ENCODE measurements at places on chromosomes 2 and 18.

GRCh38 chr2:67842375-67842959 lies 220.3 kb downstream of the C1D start:
- no peak for DNase-seq

DNA sequence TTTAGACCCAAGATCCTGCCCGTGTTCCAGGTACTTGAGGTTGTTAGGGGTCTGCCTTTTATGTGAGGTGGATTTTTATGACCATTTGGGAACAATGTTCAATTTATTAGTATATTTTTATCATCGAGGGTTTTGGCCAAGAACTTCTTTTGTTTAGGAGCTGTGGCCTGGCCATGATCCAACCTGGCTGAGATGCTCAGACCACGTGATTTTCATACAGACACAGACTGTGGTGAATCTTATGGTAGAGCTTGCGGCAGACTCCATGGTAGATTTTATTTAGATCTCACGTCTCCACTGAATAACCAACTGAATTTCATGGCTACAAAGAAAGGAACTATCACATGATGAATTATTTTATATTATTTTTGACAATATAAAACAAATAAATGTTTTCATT lies 405.5 kb upstream of the VWC2L start:
- DNase-seq: no peak

GRCh38 chr2:167692936-167693335 lies 554.5 kb downstream of the STK39 start:
- DNase-seq: no peak

DNA sequence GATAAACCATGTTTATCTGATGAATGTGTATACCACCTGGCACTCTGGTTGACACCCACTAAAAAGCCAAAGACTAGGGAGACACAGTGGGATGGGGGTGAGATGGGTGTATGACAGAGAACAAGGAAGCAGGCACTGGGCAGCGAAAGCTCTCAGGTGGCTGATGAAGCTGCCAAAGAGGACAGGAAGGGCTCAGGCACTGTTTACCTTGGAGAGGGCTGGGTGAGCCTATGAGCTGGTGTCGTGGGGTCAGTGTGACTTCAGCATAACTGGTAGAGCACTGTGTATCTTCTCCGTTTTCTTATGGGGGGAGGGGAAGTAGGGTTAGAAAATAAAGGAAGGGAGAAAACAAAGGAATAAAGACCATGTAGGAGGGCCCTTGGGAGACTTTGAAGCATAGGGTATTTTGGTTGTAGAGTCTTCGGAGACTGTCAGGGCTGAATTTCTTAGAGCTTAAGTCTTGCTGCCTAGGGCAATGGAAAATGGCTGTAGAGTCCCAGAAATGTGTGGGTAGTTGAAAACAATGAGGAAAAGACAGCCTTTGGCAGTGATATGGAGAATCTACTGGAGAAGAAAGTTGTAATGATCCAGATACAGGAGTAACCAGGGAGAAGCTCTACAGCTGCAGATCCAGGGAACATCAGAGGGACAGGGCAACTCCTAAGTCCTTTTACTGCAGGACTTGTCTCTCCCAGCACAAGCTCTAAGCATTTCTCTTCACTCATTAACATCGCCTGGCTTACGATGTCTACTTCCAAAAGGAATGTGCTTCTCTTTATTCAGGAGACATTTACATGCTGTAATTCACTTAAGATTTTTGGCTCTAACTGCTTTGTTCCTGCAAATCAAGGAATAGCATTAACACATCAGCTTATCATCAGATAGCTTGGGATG lies 120.0 kb downstream of the AQP4 start:
- DNase-seq: no peak

GRCh38 chr2:70730730-70731129 lies 37.3 kb downstream of the ADD2 start:
- no peak for DNase-seq

DNA sequence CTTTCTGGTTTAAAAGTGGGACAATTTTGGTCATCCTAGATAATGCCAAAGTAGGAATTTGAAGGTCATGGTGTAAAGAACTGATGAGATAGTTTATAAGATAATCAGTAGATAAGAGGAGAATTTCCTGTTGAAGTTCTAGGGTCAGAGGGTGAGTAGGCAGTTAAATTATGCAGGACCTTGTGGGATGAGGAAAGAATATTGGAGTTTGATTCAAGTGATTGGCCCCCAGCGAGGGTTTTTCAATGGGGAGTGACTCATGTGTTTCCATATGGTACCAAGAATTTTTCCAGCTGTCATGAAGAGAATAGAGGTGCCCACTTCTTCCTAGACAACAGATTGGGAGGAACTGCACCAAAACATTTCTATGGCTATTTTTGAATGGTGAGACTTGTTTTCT lies 940.2 kb upstream of the ZEB2 start:
- no peak for DNase-seq

DNA sequence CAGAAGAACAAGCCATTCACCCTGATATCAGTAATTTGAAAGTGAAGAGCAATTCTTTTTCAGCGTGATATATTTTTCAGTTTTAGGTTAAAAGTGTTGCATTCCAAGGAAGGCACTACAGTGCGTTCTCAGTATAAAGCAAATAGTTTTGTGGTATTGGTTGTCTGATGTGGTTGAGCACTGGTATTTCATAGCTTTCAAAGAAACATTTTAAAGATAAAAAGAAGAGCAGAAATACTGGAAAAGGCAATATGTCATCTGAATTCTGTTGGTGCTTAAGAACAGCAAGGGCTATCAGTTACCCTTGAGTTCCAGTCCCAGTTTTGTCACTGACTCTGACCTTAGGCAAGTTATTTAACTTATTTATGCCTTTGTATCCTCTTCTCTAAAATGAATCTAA lies 191.6 kb downstream of the BABAM2 start:
- no peak for DNase-seq

DNA sequence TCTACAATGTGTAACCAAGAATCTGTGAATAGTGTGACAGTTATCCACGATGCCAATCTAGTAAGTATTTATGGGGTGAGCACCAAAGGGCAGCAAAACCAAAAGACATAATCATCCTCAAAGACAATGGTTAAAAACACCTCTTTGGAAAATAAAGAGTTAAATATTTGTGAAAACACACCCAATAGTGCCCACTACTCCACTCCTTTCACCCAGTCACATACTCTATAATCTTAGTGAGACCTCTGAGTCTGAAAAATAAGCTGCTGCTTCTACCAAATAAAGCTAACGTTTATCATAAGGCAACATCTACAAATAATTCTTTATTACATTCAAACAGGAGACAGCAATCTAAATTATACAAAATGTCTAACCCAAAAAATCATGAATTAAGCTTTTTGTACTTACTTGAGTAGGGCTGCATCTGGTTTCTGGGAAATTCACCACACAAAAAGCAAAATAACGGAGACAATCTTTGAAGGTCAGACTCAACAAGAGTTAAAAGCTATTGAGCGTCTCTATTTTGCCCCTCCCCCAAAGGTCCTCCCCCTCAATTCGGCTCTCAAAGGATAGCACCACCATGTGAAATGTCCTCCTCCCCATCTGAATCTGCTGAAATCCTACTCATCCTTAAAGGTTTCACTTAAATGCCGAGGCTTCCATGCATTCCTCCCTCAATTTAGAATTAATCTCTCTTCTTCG lies 2.0 kb downstream of the RAPH1 start:
- DNase-seq: no peak

DNA sequence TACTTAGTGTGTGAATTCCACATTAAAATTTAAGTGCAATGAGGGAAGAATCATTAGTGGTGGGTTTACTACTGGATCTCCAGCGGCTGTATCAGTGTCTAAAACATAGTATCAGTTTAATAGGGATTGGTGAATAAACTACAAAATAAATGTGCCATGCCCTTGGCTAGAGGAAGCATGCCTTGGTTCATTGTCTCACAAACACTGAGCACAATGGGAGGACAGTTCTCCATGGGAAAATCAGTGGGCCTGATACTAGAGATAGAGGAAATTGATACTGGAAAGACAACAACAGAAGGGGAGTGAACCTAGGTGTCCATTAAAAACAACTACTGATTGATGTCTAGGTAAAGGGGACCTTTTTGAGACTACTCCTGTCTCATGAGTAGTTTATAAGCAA lies 971.6 kb downstream of the SUCLG1 start:
- DNase-seq: no peak

GRCh38 chr2:96501471-96501874 lies 3.7 kb downstream of the NEURL3 start:
- peak; percentile 32 for DNase-seq

GRCh38 chr2:236548179-236548921 lies 21.3 kb upstream of the ACKR3 start:
- no peak for DNase-seq

DNA sequence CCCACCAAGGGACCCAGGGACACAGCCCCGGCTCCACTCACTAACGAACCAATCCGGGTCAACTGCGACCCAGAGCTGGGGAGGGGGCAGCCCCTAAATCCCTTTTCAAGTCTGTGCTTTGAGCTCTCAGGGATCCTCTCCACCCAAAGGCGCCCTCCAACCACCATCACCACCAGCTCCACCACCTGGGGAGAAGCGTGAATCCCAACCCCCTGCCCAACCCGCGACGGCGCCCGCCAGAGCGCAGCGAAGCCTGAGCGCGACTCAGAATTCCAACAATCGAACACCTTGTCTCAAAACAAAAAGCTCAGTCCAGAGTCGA lies 497 bp downstream of the DSC3 start:
- DNase-seq: no peak

- no peak for DNase-seq
Observed at GRCh38 chr2:196610796-196611195, 28.7 kb upstream of the CCDC150 start.

DNA sequence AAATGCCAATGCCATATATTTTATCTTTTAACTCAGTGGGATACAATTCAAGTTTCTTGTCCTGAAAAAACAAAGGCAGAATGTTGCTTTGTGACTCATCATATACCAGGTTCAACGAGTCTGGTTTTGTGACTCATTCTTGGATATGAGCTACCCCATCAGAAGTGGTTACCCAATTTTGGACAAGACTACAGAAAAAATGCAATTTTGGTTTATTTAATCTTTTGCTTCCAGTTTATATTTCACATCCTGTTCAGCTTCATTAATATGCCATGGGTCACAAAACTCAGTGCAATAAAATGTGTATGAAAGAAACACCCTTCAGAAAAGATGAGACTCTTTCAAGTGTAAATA lies 25.0 kb downstream of the FN1 start:
- no peak for DNase-seq

DNA sequence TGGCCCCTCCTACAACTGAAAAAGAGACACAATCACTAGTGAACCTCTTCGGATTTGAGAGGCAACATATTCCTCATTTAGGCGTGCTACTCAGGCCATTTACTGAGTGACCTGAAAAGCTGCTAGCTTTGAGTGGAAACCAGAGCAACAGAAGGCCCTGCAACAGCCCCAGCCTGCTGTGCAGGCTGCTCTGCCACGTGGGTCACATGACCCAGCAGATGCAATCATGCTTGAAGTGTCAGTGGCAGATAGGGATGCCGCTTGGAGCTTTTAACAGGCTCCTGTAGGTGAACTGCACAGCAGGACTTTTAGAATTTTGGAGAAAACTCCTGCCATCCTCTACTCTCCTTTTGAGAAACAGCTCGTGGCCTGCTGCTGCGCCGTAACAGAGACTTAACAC lies 578.6 kb upstream of the RAB6C start:
- DNase-seq: no peak

- no peak for DNase-seq
Observed at GRCh38 chr2:193907561-193907960, 1712.8 kb upstream of the TMEFF2 start.

GRCh38 chr2:63571291-63571690 lies 17.0 kb downstream of the WDPCP start:
- no peak for DNase-seq

- DNase-seq: no peak
Observed at GRCh38 chr18:22469061-22469734, 51.5 kb upstream of the CTAGE1 start.

DNA sequence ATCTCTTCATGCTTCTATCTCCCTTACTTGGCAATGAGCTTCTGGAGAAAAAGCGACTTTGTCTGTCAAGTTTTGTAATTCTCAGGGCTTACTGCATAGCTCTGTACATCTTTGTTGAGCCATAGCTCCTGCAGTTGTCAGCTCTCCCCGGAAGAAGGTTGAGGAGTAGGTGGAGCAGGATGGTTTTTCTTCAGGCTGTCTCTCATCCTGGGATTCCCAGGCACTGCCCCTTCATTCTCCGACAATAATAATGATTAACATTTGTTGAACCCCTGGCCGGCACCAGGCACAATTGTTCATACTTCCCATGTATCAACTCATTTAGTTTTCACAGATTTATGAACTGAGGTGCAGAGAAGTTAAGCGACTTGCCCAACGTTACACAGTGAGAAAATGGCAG lies 23.5 kb upstream of the RHOB start:
- no peak for DNase-seq

GRCh38 chr18:45757005-45757404 lies 33.0 kb downstream of the SLC14A1 start:
- DNase-seq: no peak

- no peak for DNase-seq
Observed at GRCh38 chr2:179613701-179614100, 247.7 kb downstream of the ZNF385B start.

GRCh38 chr2:234496055-234496834 lies 636 bp downstream of the ARL4C start:
- DNase-seq: peak; percentile 57

DNA sequence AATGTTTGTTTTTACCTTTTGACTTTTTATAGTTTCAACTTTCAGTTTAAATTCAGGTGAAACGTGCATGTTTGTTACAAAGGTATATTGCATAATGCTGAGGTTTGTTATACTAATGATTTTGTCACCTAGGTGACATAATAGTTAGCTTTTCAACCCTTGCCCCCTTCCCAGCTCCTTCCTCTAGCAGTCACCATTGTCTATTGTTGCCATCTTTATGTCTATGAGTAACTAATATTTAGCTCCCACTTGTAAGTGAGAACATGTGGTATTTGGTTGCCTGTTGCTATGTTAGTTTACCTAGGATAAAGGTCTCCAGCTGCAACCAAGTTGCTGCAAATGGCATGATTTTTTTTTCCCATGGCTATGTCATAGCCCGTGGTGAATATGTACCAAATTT lies 322.3 kb upstream of the SETBP1 start:
- DNase-seq: no peak

GRCh38 chr2:181627545-181627944 lies 29.4 kb downstream of the CERKL start:
- DNase-seq: no peak

GRCh38 chr2:143526498-143526897 lies 397.3 kb downstream of the ARHGAP15 start:
- DNase-seq: no peak

- DNase-seq: no peak
Observed at GRCh38 chr2:54468673-54469072, 12.5 kb downstream of the SPTBN1 start.

DNA sequence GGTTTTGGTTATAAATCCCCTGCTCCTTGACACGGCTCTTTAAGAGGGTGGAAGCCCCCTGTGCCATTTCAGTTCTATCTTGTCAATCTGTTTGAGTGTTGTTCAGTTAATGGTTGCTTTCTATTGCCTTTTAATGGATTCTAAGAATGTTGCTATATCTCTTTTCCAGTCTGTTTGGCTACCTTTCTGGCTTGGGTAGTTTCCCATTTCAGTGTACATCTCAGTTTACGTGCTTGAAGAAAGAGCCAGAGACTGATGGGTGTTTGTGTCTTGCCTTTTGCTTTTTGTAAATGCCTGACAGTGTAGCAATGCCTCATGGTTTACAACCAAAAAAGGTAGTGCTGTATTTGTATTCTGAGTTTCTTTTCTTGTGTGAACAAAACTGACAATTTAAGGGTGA lies 45.3 kb downstream of the SPATS2L start:
- no peak for DNase-seq

GRCh38 chr2:172429301-172429968 lies 2.0 kb downstream of the ITGA6 start:
- DNase-seq: no peak

- no peak for DNase-seq
Observed at GRCh38 chr2:142462306-142462705, 331.5 kb upstream of the LRP1B start.

GRCh38 chr2:141911485-141912066 lies 219.2 kb downstream of the LRP1B start:
- DNase-seq: peak; percentile 10

Data from stimulated activated CD4-positive, alpha-beta T cell treated with anti-CD3 and anti-CD28 coated beads, Interleukin-15, amount 100 ng/mL, for 24 hours (primary cell).